CD4-positive, alpha-beta memory T cell (primary cell): ENCODE measurements at places on chromosomes 2 and 18.
A peak's percentile ranks its signal among the peaks of the same experiment; 100 is the strongest.

GRCh38 chr2:61786876-61787275 lies 67.0 kb downstream of the FAM161A start:
- DNase-seq, result no peak

- DNase-seq, result no peak
Measured at GRCh38 chr18:25042641-25043051, 309.3 kb downstream of the ZNF521 start.

GRCh38 chr18:23627321-23627720 lies 35.4 kb downstream of the ANKRD29 start:
- no peak for DNase-seq

- no peak for DNase-seq
Measured at GRCh38 chr2:127024769-127025358, 82.1 kb downstream of the BIN1 start.

GRCh38 chr2:97740590-97741182 lies 27.3 kb downstream of the ZAP70 start:
- DNase-seq, result peak; percentile 31

- no peak for DNase-seq
Measured at GRCh38 chr2:240433973-240434727, 1.3 kb upstream of the GPC1 start.

- DNase-seq, result no peak
Measured at GRCh38 chr2:125479143-125479636, 1176.8 kb upstream of the GYPC start.

GRCh38 chr2:239311132-239312040 lies 89.4 kb downstream of the HDAC4 start:
- DNase-seq, result no peak

DNA sequence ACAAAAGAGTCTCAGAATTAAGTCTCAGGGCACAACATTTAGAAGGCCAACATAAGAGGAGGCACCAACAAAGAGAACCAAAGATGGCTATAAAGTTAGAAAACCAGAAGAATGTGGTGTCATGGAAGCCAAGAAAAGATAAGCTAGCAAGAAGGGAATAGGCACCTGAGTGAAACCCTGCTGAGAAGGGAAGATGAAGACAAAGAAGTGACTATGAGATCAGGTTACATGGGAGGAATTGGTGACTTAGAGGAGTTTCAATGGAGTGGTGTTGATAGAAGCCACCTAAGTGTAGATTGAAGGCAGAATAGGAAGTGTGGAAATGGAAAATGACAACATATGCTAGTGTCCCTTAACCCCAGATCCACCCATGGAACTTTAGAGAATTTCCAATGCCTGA lies 327.6 kb upstream of the KCNJ3 start:
- DNase-seq, result no peak

GRCh38 chr2:218193701-218194100 lies 23.3 kb upstream of the ARPC2 start:
- DNase-seq, result no peak

DNA sequence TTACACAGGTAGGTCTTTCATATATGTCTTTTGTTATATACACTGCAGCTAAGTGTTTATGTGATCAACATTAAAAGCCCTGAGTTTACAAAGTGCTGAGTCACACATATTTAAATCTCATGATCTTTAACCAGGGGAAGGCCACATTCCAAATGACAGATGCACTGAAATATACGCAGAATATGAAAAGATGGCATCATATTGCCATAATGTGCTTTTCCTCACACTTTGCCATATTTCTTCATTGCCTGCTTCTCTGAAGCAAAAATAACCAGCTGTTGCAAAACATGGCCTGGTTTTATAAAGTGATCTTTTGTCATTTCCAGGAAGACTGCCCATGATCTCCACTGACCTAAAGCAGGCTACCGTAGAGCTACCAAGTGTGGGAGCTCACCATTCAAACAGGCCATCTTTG lies 93.5 kb upstream of the MAPRE2 start:
- DNase-seq, result no peak

GRCh38 chr2:119723784-119724467 lies 35.8 kb upstream of the PTPN4 start:
- no peak for DNase-seq

- no peak for DNase-seq
Measured at GRCh38 chr2:45119855-45120254, 110.6 kb upstream of the SIX2 start.

GRCh38 chr2:212427638-212428037 lies 111.0 kb downstream of the ERBB4 start:
- DNase-seq, result no peak

DNA sequence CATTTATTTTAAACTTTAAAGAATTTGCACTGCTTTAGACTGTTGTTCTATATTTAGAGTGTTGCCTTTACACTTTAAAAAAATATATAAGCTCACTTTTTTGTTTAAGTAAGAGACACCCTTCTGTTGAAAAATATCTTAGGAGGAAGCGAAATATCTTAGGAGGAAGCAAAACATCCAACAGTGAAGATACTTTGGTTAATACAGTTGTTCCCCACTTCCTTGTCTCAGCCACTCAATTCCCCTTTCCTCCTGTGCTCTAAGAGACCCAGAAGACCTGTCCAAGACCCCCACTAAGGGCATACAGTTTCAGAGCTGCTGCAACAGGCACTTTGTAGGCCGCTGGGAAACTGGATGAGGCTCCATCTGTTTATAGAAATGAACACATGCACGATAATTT lies 5.7 kb downstream of the SERPINB8 start:
- no peak for DNase-seq

GRCh38 chr2:238117199-238118154 lies 17.3 kb downstream of the ESPNL start:
- DNase-seq, result no peak

GRCh38 chr2:9013403-9013802 lies 9.9 kb upstream of the MBOAT2 start:
- no peak for DNase-seq

GRCh38 chr2:26043862-26044696 lies 10.2 kb downstream of the RAB10 start:
- DNase-seq, result peak; percentile 36

DNA sequence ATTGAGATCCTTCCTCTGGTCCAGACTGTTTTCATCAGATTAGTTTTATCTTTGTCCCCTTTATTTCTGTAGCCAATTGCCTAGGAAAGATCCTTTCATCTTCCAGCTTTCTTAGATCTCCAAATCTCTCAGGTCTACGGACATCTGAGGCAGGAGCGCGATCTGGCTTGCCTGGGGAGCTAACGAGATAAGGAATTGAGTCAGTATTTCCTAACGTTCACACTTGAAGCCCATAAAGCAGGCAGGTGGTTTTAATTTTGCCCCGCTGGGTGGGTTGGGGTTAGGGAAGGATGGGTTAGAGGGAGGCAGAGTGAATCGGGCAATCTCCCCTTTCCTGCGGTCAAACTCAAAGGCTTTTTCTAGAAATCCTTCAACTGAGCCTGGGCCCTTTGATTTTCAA lies 727 bp upstream of the TTLL4 start:
- DNase-seq, result no peak

DNA sequence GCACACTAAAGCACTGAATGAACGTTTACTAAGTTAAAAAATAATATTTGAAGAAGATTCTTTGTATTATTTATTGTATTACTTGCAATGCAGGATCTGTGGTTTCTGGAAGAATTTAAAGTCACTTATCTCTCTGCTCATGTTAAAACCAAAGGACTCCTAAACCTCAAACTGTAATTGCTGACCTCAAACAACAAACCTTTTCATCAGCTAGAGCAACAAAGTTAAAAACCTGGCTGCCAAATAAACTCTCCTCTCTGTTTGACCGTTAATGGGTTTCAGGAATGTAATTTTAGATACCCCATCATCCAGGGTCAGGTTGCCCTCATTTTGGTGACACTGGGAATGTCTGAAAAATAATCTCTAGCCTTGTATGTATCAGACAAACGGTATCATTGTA lies 239.1 kb downstream of the TGIF1 start:
- no peak for DNase-seq

DNA sequence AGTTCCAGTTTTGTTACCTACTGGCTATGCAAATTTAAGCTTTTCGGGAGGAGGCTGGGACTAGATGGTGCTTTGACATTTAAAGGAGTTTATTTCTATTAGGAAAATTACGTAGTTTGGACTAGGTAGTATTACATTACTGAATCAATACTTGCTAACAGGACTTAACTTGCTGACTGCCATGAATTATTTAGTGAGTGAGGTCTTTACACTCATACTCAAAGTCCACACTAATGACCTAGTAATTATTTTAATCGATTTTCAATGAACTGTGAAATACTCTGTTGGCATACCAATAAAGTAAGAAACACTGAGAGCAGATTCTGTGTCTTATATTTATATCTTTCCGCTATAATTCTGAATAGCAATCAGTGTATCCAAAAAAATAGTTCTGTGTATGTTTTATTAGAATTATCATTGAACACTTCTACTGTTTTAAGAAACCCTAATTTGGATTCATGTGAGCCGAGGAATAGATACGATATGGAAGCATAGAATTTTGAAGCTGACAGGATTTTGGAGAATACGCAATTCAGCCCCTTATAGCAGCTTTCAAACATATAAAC lies 55.0 kb downstream of the CHST9 start:
- no peak for DNase-seq

- no peak for DNase-seq
Measured at GRCh38 chr18:71105078-71105819, 816.4 kb downstream of the SOCS6 start.
